Stimulated activated CD4-positive, alpha-beta T cell treated with anti-CD3 and anti-CD28 coated beads, Interleukin-4, amount 100 ng/mL, for 24 hours (primary cell): ENCODE measurements at places on chromosomes 16 and 17.

- no peak for DNase-seq
Measured at GRCh38 chr16:53091466-53092211, 36.8 kb downstream of the CHD9 start.

GRCh38 chr16:81005610-81006161 lies 999 bp downstream of the CMC2 start:
- no peak for DNase-seq

DNA sequence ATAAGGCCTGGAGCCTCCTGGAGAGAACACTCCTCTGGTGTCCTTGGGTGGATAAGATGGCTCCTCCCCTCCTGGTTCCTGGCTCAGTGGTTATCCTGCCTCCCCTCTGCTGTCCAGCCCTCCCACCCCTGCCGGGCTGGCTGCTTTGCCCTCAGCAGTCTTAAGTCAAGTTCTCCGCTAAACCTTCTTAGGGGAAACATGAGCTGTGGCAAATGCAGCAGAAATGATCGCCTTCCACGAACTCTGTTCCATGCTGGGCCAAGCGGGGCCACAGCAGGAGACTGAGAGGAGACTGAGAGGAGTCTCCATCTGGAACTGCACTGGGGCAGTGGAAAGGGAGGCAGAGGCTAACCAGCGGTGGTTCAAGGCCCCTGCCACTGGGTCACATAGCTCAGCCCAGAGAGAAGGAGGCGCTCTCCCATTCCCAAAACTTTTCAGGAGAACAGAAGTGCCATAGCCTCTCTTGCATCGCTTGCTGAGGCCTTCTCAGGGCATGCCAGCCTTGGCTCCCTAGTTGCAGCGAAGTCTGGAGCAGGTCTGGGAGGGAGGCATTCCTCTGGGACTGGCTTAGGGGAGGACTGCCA lies 26.9 kb downstream of the TNS4 start:
- no peak for DNase-seq

GRCh38 chr17:17445296-17445924 lies 31.4 kb upstream of the MED9 start:
- DNase-seq: no peak

GRCh38 chr16:87570938-87571867 lies 31.1 kb upstream of the JPH3 start:
- DNase-seq: no peak
